ENCODE measurements at places on chromosomes 3 and 15.

- no peak for DNase-seq
These were observed 10.5 kb downstream of the GABRG3 start for GRCh38 chr15:26981492-26981891.

DNA sequence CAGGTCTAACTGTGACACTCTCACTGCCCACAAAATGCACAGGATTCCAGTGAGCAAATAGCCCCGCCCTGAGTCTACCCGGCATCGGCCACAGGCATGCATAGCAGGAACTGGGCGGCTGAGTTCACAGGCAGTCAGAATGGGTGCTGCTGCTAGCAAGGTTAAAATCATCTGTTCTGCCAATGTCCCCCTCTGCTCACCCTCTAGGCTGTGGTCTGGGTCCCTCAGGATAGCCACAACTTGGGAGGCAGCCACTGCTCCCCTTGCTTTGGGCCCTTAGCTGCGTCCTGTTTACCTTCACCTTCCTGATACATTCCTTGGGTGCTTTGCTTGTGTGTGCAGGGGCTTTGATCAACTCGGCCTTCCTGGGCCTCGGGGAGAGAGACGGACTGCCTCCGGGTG, 232.9 kb upstream of the RGMA start:
- no peak for DNase-seq

DNA sequence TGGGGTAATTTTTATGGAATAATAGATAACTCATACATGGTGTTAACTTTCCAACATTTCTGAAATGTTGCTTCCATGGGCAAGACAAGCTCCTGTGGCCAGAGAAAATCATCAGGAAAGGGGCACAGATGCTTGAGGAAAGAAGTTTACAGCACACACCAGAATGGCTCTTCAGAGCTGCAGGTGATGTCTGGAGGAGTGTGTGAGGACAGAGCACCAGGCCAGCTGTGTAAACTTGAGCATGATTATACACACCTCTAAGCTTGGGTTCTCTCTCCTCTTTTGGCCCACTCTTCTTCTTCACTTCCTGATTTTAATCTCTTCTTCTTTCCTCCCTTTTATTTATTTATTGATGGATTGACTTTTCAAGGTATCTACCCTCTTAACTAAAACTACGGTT, 676.0 kb downstream of the GRM7 start:
- DNase-seq: no peak

DNA sequence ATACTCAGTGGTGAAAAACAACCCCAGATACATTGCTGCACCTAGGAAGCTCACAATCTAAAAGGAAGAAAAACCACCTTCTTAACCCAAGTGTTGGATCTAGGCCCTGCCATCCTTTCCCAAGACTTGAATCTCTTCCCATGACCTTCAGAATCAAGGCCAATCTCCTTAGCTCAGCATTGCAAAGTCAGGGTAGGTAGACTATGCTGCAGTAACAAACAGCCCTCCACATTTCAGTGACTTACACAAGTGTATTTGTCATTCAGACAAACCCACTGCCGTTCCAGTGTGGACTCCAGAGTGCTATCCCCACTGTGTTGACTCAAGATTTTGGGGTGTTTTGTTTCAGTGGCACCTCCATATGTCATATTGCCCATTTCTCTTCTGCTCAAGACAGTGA, 278.4 kb downstream of the UACA start:
- no peak for DNase-seq

- no peak for DNase-seq
These were observed 128.9 kb upstream of the TPRG1 start for GRCh38 chr3:189042832-189043231.

DNA sequence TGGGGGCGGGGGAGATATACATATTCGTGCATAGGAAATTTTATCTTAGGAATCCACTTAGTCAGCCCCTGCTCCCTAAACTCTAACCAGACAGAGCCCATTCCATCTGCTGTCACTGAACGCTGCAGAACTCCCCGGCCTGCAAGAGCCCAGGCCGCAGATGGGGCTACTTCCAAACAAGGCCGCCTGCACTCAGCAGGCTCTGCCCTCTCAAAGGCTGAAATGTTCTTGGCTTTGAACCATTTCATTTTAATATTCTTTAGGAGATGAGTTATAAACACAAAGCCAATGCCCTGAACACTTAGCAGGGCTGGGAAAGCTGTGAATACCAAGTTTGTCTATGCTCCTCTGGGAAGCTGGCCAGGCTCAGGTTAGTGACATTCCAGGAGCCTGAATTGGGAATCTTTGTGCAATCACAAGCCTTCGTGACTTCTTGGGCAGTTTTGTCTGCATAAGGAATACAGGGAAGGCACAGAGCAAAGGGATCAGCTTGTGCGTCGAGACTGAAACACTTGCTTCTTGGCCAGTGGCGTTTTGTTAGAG, 65.0 kb downstream of the SYNM start:
- DNase-seq: no peak

DNA sequence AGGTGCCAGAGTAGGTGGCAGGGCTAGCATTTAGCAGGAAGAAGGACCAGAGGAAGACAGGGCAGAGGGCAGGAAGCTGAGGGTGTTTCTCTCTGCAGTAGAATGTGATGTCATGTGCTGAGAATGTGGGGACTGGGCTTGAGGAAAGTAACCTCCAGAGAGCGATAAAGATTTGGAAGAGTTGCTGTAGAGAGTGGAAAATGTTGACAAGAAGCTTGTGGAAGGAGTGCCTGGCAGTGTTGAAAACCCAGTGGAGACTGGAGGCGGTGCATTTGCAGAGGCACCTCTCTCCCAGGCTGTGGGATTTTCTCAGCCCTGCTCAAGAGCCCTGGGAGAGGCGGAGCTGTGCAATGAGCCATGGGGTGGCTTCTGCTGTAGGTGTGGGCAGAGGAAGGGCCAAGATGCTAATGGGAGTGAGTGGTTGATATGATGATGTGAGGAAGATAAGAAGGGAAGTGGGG, 54.8 kb downstream of the MESD start:
- no peak for DNase-seq

DNA sequence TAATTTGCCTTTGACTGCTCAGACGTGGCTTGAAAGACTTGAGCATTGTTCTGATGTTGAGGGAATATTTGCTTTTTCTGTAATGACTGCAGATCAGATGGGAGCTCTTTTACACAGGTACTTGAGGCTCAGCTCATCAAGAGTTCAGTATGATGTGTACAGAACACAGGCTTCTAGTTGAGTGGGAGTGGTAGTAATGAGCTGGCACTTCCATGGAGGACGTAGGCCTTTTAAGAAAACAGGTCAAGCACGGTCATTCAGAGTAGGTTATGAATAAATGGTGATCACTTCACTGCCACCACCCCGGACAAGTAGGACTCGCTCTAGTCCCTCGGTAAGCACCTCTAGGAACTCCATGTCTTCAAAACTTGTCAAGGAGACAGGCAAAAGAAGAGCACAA, 8.8 kb downstream of the EMC4 start:
- DNase-seq: no peak

Data from GM12865 (cell line).